Stimulated activated CD4-positive, alpha-beta T cell treated with anti-CD3 and anti-CD28 coated beads, TNF-alpha, amount 100 ng/mL, for 4 hours (primary cell): ENCODE measurements at places on chromosomes 16 and 17.

GRCh38 chr16:27789150-27789549 lies 239.2 kb downstream of the KATNIP start:
- no peak for DNase-seq

GRCh38 chr17:77354420-77354669 lies 213.6 kb downstream of the SEC14L1 start:
- no peak for DNase-seq

- DNase-seq: no peak
Observed at GRCh38 chr17:57723427-57724025, 21.6 kb downstream of the CCDC182 start.

DNA sequence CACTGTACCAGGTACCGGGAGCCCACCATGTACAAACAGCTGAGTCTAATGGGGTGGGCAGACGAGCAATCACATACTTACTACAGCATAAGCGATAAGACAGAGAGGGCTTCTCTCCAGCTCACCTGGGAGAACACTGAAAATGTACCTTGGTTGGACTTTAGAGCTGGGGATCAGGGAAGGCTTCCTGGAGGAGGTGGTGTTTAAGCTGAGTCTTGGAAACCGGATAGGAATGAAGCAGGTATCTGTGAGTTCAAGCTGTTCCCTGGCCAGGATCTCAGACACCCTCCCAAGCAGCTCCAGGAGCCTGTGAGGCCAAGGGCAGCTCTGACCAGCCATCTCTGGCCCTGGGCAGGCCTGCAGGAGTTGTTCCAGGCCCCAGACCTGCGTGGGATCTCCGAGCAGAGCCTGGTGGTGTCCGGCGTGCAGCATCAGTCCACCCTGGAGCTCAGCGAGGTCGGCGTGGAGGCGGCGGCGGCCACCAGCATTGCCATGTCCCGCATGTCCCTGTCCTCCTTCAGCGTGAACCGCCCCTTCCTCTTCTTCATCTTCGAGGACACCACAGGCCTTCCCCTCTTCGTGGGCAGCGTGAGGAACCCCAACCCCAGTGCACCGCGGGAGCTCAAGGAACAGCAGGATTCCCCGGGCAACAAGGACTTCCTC lies 8.0 kb upstream of the SERPINF1 start:
- no peak for DNase-seq

DNA sequence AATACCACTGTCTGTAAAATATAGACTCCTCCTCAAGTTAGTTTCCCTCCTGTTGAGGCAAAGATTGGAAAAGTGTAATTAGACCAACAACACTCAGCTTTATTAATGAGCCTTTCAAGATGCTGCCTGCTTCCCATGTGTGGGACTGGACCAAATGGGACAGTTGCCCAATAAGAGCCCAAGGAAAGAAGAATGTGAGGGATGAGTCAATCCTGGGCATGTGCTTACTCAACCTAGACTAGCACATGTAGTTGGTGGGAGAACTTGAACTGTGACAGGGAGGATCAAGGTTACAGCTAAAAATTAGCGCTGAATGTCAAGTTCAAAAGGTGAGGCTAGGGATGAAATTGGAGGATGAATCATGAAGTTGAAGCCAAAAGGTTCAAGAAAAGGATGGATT lies 435.5 kb downstream of the CA10 start:
- DNase-seq: no peak

DNA sequence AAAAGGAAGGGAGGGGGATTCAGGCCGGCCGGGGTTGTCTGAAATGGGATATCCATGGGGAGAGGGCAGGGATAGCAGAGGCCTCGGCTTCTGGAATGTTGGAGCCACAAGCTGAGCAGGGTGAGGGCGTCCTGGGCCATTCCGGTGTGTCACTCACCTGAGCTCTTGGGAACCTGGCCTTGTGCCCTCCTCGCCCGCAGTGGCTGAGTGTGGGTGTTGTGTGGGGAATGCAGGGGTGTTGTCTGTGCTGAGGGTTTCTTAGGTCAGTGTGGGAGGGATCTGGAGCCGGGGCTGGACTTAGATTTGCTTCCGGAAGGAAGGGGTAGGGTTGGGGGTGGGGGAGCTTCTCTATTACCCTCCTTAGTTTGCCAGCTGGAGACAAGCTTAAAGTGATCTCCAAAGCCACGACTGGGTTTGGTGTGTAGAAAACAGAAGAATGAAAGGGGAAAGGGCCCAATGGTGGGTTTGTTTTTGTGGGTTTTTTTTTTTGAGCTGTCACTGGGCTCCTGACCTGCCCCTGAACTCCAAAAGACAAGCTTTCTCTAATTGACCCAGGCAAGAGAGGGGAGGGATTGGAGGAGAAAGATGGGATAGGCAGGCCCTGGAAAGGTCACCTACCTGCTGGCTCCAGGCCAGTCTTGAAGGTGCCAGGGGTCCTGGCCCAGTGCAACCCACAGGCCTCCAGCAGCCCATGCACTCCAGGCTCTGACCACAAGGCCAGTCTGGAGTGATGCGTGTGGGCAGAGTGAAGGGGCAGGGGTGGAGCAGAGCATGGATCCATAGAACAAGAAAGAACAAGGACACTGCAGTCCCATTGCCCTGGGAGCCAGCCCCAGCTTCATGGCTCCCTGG lies at the start of gene SULT1A2:
SULT1A2 (minus strand) TSS at position 211 of the 852 bp plus-strand sequence. CDS start 1,120 bp downstream, outside the sequence.
- DNase-seq: no peak

DNA sequence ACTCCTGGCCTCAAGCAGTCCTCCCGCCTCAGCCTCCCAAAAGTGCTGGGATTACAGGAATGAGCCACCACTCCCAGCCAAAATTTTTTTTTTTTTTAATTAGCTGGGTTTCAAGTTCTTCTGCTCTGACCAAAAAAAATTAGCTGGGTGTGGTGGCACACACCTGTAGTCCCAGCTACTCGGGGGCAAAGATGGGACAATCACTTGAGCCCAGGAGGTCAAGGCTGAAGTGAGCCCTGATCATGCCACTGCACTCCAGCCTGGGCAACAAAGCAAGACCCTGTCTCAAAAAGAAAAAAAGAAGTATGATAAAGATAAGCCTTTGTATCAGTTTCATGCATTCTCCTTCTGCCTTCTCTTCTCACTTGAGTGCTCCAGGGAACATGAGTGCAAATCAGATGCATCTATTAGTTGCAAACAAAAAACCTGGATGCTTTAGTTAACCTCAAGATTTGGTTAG lies 1.9 kb downstream of the NQO1 start:
- DNase-seq: no peak

- DNase-seq: no peak
Observed at GRCh38 chr16:74862743-74863244, 88.2 kb upstream of the FA2H start.

DNA sequence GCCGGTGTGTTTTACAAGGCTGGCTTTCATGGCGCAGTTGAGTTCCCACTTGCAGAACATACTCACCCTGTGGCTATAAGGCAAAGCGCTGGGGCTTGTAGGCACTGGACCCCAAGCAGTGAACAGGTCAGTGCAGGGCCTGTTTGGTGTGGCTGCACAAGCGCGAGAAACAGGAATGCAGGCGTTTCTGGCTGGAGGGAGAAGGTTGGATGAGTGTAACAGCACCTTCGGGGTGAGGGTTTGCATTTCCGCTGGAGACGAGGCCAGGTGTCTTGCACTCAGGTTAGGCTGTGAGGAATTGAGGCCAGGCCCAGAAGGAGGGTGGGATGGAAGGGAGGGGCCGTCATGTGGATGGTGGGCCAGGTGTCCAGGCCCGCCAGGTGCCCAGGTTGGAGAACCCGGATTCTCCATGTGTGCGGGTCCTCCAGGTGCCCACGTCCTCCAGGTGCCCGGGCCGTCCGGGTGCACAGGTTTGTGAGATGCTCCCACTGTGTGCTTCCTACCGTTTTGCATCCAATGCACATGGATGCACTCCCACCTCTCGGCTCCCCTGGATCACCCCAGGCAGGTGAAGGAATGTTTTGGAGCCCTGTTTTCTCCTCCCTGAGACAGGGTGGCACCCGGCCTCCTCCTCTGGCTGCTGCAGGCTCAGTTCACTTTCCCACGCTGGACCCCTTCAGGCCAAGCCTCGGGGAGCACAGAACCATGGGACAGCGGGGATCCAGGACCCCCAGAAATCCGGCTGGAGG lies 46.0 kb downstream of the SLC7A5 start:
- no peak for DNase-seq

- no peak for DNase-seq
Observed at GRCh38 chr16:89020925-89021595, 44.1 kb upstream of the CBFA2T3 start.

DNA sequence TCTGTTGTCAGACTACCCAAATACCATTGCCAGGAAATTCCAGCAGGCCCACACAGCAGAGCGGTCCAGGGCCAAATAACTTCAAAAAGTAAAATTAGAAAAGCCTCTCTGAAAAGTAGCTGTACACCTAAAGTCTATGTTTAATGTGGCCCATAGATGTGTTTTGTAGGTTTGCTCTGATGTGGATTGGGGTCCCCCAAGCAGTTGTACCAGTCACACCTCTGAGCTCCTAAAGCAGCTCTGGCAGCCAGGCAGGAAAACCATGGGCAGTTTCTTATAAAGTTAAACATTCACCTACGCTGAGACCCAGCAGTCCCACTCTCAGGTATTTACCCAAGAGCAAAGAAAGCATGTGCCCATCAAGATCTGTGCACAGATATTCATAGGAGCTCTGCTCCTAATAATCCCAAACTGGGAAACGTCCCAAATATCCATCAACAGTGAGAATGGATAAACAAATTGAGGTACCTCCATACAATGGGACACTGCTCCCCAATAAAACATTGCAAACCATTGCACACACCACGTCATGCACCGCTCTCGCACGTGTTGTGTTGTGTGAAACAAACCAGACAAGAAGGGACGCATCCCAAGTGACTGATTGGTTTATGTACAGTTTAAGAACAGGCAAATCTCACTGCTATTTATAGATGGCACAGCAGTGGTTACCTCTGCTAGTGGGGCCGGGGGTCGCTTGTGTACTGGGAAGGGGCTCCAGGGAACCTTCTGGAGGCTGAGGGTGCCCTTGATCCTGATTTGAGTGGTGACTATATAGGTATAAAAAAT lies 15.8 kb upstream of the PRM1 start:
- no peak for DNase-seq

DNA sequence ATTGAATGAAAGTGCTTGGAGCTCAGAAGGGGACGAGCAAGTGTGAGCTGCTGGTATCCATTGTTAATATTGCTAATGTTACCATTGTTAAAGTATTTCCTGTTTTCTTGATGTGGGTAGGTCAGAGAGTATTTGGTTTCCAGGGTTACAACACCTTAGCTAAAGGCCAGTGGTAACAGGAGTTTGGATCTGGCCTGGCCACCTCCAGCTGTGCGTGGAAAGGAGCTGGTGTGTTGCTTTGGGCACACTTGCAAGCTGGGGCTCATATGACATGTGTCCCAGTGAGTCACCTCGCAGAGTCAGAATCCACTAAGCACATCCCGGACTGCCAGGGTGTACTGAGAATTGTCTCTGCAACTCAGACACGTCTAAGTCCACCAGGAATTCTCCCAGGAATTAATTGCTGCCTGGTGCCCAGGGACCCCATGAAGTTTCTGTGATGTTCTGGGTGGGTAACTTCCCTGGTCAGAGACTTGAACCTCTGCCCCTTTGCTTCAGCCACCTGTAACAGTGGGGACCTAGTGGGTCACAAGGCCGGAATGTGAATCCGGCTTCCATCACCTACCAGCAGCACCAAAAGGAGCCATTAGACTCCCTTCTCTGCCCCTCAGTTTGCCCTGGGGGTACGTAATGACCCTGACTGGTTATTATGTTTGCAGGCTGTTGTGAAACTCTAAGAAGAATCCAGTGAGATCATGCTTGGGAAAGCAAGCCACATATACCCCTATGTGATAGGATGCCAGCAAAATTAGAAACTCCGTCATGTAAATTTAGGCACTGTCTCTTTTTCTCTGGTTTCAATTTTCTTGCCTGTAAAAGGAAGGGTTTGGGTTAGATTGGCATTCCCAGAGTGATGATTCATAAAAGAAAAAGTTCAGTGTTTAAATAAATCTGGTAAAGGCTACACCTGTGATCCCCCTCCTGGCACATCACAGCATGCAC lies 12.8 kb downstream of the SLC6A2 start:
- no peak for DNase-seq
